ENCODE measurements at places on chromosomes 5 and 9.

GRCh38 chr9:30796764-30797163 lies 1587.7 kb upstream of the ACO1 start:
- DNase-seq, result no peak

- no peak for DNase-seq
Measured at GRCh38 chr5:73433982-73434342, 14.6 kb downstream of the FOXD1 start.

DNA sequence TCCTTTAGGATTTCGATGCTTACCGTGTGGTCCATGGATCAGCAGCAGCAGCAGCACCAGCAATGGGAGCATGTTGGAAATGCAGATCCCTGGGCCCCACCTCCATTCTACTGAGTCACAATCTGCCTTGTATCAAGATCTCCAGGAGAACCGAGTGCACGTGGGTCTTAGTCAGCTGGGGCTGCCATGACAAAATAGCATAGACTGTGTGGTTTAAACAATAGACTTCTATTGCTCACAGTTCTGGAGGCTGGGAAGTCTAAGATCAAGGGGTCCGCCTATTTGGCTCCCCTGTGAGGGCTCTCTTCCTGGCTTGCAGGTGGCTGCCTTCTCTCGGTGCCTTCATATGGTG lies 1.3 kb upstream of the PROP1 start:
- no peak for DNase-seq

GRCh38 chr5:67031692-67032091 lies 164.9 kb downstream of the CD180 start:
- DNase-seq, result no peak

GRCh38 chr5:143201589-143201988 lies 201.9 kb downstream of the NR3C1 start:
- no peak for DNase-seq

- no peak for DNase-seq
Measured at GRCh38 chr5:179287071-179287470, 58.2 kb downstream of the ADAMTS2 start.

DNA sequence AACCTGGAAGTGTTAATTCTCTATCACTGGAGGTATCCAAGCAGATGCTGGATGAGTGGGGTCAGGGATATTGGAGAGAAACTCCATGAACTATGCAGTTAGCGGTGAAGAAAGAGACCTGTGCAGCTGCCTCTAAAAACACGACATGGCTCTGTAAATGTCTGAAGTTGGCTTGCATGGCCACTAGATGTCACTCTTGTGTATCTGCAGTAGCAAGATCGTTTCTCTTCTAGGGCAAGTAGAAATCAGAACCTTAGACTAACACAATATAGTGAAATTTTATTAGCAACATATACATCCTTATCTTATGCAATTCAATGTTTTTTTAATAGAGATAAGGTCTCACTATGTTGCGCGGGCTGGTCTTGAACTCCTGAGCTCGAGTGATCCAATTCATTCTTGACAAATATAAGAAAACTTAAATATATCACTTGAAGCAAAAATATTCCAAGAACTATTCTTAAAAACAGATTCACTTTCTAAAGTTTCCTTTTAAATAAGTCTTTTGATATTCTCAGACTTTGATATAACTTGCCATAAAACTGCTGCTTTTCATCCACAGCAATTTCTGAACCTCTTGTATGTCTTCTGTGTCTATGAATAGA lies 2.9 kb downstream of the OR2S2 start:
- DNase-seq, result peak; percentile 45

- DNase-seq, result no peak
Measured at GRCh38 chr5:38681966-38682365, 125.5 kb upstream of the LIFR start.

- DNase-seq, result no peak
Measured at GRCh38 chr5:151926188-151926587, 1.5 kb upstream of the GLRA1 start.

DNA sequence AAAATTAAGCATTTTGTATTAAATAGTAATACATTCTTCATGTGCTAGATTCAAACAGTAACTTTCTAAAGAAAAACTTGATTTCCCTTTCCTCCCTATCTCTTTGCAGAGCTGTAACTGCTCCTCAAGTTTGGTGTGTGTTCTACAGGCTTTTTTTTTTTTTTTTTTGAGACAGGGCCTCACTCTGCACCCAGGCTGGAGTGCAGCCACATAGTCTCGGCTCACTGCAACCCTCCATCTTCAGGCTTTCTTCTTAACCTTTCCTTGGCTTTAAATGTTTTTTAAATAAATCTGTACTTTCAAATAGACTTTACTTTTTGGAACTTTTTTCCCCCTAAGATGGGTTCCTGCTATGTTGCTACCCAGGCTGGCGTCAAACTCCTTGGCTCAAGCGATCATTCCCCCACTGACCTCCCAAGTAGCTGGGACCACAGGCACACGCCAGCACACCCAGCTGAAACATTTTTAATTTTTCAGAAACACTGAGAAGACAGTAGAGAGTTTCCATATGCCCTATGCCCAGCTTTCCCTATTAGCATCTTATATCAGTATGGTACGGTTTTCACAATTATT lies 9.1 kb downstream of the NDFIP1 start:
- DNase-seq, result no peak

- DNase-seq, result no peak
Measured at GRCh38 chr5:58490402-58491050, 709 bp upstream of the GAPT start.

- peak; percentile 70 for DNase-seq
Measured at GRCh38 chr5:73826301-73827105, 200.5 kb downstream of the ARHGEF28 start.

DNA sequence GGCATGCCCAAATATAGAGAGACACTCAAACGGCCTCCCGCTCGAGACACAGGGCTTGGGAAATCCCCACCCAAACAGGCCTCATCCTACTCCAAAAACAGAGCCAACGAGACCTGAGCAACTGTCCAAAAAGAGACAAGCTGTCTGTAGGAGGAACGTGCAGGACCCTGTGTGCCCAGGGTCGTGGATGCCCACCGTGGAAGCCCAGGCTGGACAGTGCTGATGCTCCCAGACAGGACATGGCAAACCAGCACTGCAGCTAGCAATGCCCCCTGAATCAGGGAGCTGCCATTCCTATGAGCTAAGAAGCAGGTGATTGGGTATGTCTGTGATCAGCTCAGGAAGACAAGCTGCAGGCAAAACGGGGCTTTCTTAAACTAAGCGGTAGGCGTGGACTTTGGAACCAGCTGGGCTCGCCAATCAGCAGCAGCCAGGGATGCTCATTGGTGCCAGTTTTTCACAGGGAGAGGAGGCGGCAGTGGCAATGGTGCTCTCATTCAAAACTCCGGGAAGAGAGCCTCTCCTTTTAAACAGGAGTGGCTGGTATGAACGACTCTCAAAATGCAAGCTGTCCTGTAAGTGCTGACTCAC lies 113.1 kb upstream of the IRX2 start:
- no peak for DNase-seq

DNA sequence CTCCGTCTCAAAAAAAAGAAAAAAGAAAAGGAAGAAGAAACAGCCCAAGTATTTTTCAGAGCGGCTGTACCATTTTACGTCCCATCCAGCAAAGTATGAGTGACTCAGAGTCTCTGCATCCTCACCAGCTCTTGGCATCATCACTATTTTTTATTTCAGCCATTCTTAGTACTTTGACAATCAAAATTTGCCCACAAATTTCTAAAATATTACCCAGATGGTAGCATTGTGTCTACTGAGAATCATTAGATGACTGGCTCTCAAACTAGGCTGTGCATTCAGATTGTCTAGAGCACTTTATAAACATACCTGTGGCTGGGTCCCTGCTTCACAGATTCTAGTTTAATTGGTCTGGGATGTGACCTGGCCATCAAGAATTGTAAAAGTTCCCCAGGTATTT lies 21.6 kb upstream of the MELK start:
- no peak for DNase-seq

GRCh38 chr5:146475190-146475780 lies 28.2 kb downstream of the TCERG1 start:
- no peak for DNase-seq

GRCh38 chr9:134698111-134698510 lies 56.5 kb downstream of the COL5A1 start:
- DNase-seq, result no peak

DNA sequence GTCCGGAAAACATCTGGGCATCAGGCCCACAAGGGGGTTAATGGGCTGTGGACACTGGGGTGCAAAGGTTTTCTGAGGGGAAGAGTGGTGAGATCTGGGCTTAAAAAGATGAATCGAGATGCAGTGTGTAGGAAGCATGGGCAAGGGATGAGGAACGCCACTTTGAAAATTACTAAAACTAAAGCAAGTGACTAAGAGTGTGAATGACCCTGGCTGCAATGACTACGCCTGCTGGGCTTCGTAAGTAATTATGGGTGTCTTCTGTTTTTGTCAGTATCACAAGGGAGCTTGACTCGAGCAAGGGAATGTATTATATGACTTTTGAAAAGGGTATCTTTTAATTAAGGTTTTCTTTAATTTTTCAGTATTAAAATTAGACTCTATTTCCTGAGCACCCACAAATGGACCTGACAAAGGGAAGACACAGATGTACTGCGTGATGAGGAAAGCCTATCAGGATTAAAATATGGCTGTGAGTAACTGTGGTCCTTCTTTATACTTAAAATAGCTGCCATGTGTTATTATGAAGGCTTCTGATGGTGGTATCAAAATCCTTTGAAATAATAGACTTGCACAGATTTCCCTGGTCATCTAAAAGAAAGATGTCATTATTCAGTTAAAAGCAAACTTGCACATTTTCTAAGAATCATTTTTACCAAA lies 4.2 kb downstream of the CTXN3 start:
- no peak for DNase-seq

DNA sequence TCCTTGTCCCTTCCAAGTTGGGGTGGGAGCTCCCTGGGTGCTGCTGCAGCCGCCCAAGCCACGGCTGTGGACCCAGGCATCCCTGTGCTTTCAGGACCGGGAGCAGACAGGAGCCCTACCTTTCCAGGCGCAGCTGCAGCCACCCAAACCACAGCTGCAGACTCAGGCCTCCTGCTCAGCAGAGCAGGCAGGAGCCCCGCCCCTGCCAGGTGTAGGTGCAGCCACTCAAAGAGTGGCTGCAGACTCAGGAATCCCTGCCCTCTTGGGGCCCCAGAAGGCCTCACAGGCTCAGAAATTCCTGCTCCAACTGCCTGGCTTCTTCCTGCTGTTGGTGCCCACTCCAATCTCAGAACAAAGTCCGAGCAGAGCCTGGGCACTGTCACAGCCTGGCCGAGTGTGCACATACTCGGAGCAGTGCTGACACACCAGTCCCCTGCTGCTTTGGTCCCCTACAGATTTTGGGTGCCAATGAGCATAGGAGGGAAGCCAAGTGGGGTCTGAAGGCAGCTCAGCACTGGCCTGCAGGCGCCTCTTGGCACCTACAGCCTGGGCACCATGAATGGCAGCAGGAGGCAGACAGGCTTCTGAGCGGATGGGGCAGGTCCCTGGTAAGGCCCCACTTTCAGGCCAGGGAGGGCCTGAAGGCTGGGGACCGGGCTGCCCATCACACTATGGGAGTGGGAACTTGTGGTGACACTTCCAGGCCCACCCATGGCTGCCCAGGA lies 6.0 kb upstream of the TESK1 start:
- DNase-seq, result no peak

DNA sequence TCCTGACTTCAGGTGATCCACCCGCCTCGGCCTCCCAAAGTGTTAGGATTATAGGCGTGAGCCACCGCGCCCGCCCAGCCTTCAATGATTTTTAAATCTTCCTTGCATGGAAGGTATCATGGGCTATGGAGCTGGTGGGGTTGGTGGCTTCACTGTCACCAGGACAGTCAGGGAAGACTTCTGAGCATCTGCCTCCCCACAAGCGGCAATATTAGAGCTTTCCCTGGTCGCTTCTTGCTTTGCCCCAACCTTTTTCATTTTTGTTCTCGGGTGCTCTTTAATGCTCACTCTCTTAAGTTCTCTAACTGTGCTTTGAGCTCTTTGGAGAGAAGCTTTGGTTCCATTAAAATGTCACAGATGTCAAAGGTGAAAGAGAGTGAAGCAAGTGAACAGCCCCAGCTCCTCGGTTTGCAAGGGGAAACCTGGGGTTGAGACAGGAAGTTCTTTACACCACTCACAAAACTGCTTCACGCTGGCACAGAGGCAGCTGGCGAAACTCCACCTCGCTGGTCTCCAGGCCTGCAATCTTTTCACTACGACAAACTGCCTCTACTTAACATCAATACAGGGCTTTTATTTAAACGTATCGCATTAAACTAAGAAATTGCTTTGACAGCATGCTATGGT lies 142.5 kb upstream of the RETREG1 start:
- DNase-seq, result no peak

GRCh38 chr5:35671541-35672295 lies 54.1 kb downstream of the SPEF2 start:
- no peak for DNase-seq

DNA sequence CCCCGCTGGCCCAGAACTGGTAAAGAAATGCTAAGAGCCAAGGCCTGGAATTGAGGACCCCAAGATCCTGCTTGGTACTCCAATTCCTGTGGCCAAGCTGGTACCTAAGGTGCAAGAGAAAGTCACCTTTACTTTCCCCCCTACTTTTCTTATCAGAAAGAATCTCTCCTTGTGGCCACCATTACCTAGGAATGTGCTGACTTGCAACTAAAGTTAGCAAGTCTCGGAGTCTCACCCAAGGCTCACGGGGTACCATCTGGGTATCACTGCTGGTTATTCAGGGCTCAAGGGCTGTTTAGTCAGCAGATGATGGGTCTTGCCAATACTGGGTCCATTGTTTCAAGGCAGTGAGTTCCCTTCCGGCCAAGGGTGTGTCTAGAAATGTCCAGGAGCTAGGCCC lies 270.2 kb downstream of the KDM4C start:
- no peak for DNase-seq

DNA sequence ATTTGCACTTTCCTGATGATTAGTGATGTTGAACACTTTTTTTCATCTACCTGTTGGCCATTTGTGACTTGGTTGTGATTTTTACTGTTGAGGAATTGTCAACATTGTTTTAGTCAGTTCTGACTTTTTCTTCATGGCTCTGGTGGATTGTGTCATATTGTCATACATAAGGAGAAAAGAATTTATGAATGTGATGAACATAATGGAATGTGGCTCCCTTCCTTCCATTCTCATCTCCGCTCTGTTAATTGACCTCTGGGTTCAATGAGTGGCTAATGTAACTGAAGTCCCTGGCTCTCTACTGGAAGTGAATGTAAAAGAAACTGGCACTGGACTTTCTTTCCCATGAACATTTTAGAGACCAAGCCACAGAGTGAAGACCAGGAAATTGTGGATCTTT lies 49.2 kb downstream of the KIAA1958 start:
- DNase-seq, result no peak

GRCh38 chr9:1173211-1173610 lies 123.1 kb downstream of the DMRT2 start:
- no peak for DNase-seq

GRCh38 chr5:78706825-78707224 lies 58.3 kb upstream of the LHFPL2 start:
- DNase-seq, result no peak

- no peak for DNase-seq
Measured at GRCh38 chr9:115415450-115415849, 297.5 kb upstream of the TNC start.

GRCh38 chr9:120737416-120738165 lies 23.3 kb upstream of the MEGF9 start:
- no peak for DNase-seq

DNA sequence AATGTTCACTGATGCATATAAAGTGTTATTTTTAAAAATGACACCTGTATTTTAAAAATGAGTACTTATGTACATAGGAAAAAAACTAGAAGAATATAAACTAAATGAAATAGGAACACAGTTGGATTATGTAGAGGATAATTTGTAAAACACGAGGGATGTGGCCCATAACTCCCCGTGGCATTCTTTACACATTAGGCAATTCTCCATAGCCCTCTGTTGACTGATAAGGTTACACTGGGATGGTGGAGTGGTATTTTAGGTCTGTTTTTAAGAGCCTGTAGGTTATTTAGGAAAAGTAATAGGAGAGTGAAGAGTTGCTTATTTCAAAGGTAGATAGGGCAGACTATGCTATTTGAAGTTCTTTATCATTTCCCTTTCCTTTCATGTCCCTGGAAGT lies 1.8 kb downstream of the CAVIN4 start:
- DNase-seq, result no peak
